ENCODE measurements at places on chromosomes 5 and 9.

GRCh38 chr5:151270599-151270998, 17.6 kb downstream of the GM2A start:
- DNase-seq: no peak

GRCh38 chr5:13991365-13991764, 46.9 kb upstream of the DNAH5 start:
- no peak for DNase-seq

DNA sequence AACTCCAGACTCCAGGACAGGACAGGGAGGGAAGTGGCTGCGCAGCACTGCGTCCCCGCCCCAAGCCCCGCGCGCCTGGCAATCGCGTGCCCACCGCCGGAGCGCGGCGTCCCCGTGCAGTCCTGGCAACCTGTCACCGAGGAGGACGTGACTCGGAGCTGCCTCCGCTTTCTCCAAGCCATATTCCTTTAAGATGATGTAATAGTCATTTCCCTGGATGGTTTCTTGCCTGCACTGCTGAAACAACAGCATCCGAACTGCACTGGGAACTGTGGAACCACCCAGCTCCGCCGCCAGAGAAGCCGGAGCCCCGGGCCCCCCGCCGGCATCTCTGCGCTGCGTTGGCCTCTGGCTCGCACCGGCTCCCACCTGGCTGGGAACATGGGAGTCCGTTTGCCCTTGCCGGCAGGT, 34.5 kb downstream of the KCTD16 start:
- no peak for DNase-seq

DNA sequence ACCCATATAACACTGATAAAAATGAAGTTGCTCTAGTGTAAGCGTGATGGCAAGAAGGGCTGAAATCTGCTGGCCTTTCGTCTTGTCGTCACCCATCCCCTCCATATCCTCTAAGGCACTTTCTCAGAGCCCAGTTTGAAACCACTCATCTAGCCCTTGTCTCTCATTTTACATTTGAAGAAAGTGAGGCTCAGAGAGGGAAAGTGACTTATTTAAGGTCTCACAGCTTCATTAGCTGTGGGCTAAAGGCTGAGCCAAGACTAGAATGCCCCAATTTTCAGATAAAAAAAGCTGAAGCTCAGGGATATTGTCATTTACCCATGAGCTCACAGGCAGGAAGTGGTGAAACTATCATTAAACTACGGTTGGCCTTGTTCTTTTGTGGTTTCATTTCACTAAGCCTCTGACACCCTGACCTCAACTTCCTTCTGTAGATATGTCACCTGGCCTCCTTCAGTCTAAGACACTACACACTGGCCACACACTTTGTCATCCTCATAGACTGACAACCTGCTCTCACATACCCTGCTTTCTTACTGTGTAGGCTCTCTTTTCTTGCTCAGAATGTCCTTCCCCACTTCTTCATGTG, 176.7 kb upstream of the DMAC1 start:
- DNase-seq: peak; percentile 54

All from CD4-positive, alpha-beta T cell treated with Interleukin-6 for 4 hours (primary cell).